Anterior cingulate cortex (tissue), 58 donors: ENCODE measurements at places on chromosomes 5 and 9.
A peak's percentile ranks its signal among the peaks of the same experiment; 100 is the strongest.

DNA sequence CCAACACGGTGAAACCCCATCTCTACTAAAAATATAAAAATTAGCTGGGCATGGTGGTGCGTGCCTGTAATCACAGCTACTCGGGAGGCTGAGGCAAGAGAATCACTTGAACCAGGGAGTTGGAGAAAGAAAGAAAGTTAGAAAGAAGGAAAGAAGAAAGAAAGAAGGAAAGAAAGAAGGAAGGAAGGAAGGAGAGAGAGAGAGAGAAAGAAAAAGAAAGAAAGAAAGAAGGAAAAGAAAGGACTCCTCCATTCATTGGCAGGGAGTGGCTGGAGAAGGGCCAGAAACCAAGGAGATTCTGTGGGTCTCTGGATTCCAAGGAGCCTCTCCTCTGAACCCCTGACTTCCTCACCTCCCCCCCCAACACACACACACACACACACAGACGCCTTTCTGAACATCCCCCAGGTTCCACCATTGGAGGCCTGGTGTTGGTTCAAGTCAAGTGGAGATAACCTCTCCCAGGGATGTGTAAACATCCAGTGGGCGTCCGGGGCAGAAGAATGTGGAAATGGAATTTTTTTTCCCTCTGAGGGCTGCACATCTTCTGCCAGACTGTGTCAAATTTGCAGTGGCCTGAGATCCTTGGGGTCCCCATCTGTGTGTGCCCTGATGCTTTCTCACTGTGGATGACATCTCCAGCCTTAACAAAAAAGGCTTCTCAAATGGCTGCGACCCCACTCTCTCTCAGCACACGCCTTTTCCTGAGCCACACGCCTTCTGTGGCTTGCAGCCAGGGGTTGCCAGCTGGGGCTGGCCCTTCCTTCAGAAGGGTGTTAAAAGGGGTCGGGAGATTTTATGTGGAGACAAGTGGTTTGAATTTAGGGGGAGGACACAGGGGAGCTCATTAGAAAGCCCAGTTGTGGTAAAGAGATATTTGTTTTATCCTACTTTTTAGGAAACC is 109.3 kb upstream of the HAND1 start:
- DNase-seq, result no peak

DNA sequence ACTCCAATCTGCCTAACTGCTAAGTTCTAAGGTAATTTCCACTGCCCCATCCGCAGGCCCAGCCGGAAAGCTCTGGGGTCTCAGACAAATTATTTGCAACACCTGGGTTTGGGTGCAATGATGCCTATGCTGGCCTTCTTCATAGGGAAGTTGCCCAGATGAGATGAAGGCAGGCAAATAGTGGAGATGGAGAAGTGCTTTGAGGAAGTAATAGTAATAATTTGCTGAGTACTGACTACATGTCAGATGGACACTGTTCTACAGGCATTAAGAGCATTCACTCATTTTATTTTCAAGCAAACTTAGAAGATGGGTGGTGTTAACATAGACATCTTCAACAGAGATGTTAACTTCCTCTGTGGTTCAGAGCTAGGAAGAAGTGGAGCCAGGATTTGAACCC is 3.8 kb downstream of the PCDH12 start:
- DNase-seq, result no peak

- no peak for DNase-seq
Observed at GRCh38 chr9:97405551-97405950, 6.3 kb upstream of the TDRD7 start.

- no peak for DNase-seq
Observed at GRCh38 chr9:131394464-131395156, 724 bp downstream of the PRRC2B start.

DNA sequence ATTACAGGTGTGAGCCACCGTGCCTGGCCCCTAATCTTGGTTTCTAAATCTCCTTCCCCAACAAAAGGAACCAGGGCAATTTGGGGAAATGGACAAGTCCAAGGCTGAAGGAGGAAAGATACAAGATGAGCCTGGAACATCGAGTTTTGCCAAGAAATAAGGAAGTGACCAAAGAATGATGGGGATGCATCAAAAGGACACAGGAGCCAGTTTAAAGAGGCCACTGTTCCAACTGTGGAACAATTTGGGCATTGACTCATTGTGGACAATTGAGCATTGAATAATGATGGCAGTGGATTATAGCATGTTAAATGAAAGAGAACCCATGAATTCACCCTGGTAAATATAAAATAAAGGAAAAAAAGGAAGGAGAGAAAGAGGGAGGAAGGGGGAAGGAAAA is 47.5 kb downstream of the DUSP1 start:
- no peak for DNase-seq

GRCh38 chr5:2188661-2189060 is 305.9 kb upstream of the IRX4 start:
- DNase-seq, result no peak

DNA sequence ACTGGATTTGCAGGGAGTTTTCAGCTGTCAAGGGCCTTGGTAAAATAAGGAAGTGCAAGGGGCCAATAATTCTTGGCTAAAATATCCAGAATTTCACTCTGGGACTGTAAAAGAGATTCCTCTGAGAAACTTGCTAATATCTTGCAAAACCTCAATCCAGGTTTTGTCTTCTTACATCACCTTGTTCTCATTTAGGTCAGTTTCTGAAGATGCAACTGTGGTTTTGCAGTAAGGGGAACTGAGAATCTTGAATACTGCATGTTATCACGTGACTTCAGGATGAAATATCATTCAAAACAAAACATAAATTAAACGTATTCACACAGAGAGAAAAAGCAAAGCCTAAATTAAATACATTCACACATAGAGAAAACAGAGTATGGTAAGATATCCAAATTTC is 35.0 kb upstream of the RIC1 start:
- no peak for DNase-seq

- DNase-seq, result no peak
Observed at GRCh38 chr9:95497772-95498171, 19.0 kb downstream of the PTCH1 start.

DNA sequence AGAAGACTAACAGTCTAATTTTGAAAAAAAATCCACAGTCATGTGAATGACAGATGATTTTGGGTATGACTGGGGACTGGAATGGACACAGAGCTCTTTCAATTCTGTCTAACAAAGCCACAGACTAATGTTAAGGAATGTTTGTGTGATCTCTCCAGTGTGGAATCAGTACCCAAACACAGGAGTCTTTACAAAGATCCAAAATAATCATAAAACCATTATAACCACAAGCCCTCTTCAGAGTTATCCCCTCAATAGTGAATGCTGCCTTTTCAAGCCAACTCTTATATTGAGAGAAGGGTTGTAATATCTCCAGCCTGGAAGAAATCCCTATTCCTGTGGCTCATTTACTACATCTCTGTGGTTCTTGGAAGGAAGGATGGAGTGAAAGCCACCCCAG is 552.0 kb upstream of the CLINT1 start:
- no peak for DNase-seq

GRCh38 chr9:121071370-121071755 is 3.4 kb upstream of the CNTRL start:
- no peak for DNase-seq

- DNase-seq, result no peak
Observed at GRCh38 chr5:176528761-176529115, 8.5 kb downstream of the RNF44 start.

DNA sequence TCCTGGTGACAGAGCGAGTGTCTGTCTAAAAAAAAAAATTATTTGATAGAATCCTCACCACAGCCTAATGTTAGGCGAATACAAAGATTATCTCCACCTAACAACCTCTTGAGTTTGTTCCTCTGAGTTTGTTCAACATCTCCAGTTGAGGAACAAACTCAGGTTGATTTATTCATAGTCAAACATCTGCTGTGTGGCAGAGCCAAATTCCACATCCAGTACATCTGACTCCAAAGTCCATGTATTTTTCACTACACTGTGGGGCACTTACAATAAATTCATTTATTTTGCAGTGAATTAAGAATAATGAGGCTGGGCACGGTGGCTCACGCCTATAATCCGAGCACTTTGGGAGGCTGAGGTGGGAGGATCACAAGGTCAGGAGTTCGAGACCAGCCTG is 53.3 kb downstream of the KIF24 start:
- DNase-seq, result no peak

DNA sequence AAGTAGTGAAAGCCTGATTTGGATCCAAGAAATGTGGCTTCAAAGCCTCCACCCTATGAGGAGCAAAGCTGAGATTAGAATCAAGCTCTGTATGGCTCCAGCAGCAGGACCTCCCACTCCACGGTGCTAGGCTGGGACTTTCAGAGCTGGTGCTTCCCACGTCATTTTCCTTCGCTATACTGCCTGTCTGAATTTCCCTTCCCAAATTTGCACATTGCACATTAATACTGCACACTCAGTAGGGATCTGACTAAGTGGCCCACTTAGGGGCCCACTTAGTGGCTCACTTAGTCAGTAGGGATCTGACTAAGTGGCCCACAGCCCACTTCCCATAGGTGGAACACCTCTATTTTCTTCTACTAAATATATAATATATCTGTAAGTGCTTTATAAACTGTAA is 14.1 kb upstream of the SPDL1 start:
- no peak for DNase-seq

- peak; percentile 13 for DNase-seq
Observed at GRCh38 chr5:134184155-134185135, 7.7 kb upstream of the SKP1 start.

DNA sequence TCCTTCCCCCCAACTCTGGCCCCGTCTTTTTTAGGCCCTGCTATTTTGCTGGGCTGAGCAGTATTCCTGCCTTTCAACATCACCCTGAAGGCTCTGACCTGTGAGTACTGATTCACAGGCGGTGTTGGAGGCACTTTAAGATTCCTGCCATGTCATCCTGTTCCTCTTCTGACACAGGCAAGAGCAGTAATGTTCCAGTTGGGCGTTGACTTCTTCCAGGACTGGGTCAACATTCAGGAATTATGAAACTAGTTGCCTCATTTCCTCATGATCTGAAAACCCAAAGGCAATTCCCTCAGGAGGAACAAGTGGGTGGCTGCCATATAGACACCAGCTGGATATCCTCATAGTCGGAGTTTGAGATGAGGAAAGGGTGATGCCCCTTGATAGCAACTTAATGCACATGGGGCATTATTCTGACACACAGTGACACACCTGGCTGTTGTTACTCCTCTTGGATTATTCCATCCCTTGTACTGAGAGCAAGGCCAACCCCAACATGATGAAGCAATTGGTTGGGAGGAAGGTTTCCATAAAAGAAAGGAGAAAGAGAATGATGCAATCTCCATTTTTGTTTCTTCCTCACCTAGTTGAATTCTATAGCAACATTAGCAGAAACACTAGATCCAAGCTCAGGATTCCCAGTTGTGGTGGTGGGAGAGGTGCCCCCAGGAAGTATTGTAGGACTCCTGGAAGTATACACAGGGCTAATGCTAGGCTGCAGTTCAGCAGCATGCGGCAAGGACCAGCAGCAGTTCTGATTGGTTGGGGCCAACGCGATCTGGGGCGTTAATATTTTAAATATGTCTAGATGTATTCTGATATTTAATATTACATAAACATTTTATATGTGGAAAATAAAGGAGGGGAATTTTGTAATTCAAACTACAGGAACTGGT is 19.6 kb upstream of the GLRX start:
- DNase-seq, result no peak

DNA sequence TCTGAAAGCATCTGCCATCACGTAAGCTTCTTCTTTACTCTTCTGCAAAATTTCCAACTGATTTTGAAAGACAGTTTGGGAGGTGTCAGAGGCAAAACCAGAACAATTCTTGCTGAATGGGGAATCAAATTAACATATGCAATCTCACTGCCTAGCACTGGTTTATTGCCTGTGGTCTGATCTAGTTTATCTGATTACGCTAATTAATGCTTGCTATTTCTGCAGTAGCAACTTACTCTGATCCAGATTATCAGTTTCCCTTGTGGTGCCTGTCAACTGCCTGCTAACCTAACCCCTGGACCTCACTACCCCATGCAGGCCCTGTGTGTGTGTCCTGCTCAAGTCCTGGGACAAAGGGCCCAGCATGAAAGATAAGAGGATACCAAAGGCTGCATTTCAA is 40.3 kb downstream of the CCDC125 start:
- DNase-seq, result no peak

DNA sequence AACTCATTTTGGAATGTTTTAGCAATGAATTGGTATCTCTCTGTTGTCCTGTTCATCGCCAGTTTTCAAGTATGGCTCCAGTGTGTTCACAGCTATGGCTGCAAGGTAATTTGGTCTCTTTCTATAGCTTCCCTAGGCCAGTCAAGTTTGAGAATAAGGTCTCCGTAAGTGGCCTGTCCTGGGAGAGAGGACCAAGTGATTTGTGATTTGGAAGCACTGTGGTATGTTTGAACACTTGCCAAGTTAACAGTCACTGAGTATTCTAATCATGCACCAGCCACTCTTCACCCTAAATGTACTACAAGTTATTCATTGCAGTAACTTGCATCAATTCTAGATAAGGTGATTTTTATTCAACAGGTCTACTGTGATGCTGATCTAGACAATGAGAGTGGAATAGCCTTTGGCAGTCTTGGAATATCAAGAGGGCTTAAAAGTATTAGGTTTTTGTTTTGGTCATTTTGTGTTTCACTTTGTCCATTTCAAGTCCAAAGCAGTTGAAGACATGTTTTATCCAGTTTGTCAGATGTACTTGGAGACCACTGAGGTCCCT is 41.1 kb downstream of the G3BP1 start:
- DNase-seq, result no peak

DNA sequence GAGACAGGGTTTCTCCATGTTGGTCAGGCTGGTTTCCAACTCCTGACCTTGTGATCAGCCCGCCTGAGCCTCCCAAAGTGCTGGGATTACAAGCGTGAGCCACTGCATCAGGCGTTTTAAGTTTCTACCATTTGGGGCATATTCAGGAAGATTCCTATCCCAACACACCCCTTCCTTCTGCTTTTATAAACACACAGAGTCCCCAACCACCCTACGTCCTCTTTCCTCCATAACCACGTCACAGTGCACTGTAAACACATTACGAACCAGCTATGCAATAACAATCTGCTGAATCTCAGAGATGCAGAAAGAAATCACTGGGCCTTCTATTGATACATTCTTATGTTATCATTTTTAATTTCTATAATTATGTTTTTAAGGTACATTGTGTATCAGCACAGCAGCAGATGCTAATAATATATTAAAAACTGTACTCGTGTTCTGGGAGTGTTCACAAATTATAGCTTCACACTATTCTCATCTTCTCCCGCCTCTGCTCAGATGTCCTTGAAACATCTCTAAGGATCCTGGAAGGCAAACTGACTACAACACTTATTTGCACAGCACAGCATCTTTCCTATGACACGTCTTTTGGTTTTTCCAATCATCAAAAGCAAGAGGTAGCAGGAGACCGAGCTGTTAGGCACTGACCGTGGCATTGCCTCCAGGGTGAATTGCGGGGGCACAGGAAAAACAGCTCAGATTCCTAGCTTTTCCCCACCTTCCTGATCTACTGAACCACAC is 60.2 kb downstream of the KCNIP1 start:
- no peak for DNase-seq

DNA sequence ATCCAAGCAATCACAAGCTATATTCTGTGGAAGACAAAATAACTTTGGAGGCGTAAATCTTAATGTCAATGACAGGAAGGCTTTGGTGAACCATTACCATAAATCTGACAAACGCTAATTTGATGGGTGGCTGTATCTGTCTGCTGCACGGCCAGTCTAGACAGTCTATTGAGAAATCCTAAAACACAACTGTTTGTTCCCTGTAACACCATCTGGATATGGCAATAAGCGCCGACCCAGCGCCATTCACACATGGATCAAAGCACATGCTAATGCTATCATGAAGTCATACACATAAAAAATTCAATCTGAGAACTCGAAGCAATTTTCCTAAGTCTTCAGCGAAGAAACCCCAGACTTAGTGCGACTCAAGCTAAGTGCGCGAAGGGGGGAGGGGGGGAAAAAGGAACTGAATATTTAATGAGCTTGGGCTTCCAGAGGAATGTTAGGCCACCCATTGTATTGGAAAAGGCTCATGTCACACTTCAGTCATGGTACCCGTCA is 95.1 kb downstream of the ARL15 start:
- no peak for DNase-seq
